ENCODE measurements at places on chromosomes 3 and 15.

DNA sequence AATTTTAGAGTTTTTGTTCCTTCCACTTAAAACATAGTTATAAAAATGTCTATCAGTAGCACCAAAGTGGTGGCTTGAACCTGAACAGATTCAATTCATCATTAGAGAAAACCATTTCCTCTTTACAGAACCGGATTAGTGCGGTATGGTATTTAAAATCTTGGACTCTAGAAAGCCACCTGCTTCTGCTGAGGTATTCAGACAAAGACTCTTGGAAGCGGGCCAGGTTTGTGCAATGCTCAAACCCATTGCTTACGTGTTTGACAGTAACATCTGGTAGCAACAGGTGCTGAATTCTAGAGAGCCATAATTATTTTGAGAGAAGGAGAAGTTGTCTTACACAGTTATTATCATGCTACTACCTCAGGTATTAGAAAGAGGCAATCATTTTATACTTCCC, 290.5 kb downstream of the NAALADL2 start:
- DNase-seq, result no peak

DNA sequence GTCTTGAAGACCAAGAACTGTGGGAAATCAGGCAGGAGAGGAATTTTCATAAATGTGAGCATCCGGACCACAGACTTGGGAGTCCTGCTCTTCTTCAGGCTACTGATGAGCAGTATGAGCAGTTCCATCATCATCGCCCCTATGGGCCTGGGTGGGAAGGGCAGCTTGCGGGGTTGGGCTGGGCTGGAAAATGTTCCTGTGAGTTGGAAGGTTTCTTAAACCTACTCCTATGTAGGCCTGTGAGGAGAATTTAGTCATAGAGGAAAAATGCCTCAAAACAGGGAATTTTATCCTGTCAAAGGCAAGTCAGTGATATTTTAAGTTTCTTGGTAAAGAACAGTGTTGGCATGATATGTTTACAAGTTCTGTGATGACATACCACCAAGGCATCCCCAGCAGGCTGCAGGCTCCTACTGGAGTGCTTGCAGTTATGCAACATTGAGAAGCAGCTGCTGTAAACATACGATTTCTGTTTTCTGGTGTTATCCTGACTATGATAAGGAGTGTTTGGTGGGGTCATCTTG, 10.3 kb downstream of the MASP1 start:
- no peak for DNase-seq

GRCh38 chr3:20108869-20109268, 68.6 kb downstream of the KAT2B start:
- no peak for DNase-seq

- DNase-seq, result no peak
Measured at GRCh38 chr15:63065262-63066221, 23.0 kb downstream of the TPM1 start.

DNA sequence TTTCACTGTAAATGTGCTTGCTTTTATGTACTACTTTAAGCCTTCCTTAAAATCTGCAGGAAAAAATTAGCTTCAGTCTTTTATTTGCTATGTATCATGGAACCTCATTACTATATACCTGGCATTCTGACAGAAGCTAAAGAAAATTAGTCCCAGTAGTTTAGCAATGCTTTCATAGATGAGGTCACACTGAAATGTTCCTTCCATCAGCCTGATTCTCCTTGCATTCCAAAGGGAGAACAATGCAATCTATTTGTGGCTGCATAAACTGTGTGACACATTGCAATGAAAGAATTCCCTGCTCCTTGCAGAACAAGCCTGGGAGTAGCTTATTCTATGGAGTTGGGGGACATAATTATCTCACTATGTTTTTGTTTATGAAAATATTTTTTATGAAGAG, 691.5 kb upstream of the ARPP21 start:
- no peak for DNase-seq

DNA sequence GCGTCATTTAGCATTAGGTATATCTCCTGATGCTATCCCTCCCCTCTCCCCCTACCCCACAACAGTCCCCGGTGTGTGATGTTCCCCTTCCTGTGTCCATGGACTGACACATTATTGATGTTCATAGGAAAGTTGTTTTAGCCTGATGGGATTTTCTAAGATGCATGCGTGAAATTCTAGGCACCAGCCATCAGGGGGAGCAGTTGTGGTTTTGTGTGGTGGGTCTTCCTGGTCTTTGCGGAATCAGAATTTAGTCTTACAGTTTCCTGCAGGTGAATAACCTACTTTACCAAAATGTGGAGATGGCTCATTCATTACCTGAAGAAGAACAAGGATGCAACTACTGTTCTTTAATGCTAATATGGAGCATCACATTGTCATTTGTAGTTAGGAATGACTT, 455.0 kb upstream of the THBS1 start:
- DNase-seq, result no peak

All from stimulated activated CD8-positive, alpha-beta memory T cell treated with anti-CD3 and anti-CD28 coated beads, Interleukin-4, amount 100 ng/mL, for 4 hours (primary cell).